ENCODE measurements at places on chromosomes 7 and 10.

DNA sequence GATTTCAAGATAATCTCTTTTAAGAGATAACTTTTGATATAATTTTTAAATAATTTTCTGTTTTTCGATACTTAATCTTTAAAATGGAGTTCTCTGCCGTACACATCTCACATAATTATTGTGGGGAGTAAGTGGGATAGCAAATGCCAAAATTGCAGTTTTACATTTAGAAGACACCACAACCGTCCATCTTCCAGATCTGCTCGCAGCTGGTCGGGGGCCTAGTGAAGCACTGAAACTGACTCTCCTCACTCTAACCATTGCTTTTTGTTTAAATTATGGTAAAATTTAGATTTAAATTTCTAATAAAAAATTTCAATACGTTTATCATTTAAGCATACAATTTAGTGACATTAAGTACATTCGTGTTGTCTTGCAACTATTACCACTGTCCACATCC is 94.2 kb downstream of the PRR15 start:
- no peak for DNase-seq

DNA sequence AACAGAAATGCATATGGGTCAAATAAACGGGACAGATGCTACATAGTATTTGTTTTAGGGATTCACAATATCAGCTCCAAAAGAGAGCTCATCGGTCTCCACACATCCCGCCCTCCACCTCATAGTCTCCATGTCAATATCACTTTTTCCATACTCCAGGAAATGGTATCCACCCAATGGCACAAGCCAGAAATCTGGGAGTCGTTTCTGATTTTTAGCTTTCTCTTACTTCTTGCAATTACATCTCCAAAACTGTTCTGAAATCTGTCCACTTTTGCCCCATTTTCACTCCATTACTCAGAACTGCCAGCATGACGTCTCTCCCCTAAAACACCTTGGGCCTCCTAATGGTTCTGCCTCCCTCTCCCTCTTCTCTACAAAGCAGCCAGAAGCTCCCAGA is 47.4 kb upstream of the EZH2 start:
- DNase-seq: no peak

DNA sequence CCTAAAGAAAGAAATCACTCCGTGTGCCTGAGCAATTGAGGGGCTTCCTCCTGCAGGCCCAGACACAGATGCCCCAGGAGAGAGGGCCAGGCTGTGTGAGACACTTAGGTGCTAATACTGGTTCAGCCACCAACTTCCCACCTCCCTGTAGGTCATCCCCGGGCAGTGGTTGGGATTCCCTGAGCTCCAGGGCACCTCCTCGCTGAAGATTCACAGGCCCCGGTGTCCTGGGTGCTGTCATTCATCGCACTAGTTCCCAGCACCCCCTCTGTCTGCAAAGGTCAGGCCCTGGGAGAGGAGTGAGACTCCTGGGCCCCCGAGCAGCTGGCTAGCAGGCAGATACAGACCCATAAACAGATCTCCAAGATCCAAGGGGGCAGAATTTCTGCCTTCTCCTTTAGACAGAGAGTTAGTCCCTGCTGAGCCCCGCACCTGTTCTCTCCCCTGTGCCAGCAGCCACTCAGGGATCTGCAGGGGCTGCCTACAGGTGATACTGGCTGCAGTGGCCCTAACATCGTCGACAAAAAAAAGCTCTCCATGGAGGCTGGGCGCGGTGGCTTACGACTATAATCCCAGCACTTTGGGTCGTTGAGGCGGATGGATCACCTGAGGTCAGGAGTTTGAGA is 38.2 kb upstream of the GTF2I start:
- no peak for DNase-seq

DNA sequence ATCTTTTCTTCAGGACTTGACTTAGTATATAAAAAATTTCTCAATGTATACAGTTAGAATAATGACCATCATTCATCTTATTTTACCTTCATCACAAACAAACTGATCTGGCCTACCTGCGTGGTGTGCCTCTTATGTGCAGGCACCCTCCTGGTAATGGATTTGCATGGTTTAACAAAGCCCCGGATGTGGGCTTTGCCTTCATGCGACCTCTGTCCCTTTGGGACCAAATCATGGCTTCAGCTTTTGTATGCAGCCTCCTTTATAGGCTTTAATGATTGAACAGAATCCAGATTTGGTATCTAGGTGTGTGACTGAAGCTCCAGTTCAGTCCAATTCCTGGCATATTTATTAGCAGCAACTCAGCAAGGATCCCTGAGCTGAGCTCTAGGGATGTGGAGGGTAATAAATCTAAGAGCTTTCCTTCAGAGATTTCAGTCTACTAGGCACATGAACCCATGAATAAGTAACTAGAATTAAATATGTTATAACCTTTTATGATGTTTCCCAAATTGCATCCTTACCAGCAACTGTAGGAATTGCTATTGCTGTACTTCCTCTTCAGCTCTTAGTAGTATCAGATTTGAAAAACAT is 256.9 kb downstream of the ABCA13 start:
- DNase-seq: no peak

DNA sequence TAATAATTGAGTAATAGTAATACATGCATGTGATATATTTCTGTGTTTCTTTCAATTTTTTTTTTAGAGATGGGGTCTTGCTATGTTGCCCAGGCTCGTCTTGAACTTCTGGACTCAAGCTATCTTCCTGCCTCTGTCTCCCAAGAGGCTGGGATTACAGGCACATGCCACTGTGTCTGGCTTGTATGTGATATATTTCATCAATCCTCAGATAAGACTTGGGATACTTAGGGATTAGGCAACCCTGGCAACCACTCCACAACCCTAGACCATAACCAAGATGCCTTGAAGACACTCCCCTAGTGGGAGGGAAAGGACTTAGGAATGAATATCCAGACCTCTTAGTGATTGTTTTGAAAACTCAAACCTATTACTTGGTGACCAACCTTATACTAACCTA is 154.8 kb downstream of the CCDC3 start:
- DNase-seq: no peak

DNA sequence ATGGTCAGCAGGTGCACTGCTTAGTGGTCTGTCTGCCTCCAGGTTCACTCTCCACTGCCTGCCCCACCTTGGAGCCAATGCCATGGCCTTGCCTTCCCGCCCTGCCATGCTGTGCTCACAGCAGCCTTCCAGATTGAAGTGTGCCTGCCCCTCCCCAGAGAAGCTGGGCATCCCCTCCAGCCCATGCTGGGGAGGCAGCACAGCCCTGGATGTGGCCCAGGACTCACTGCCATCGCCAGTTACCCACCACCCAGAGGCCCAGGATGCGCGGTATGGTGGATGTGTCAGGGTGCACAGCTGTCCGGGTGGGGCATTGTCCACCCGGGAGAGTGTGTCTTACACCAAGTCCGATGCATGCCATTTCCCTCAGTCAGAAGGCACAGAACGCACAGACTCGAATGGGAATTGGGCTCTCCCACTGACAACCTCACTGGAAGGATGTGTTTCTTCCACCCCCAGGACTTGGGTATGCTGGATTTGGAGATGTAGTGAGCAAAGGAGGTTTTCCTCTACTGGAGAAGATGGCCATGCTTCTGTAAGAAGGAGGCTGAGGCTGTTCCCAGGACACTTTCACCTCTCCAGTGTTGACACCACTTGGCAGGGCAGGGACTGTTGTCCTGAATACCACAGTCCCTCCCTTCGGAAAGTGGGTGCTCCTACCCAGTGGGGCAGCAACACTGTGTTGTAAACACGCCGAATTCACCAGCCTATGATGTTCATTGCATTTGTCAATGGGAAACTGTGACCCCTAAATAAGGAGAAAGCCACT is 122.0 kb downstream of the ADARB2 start:
- DNase-seq: no peak

DNA sequence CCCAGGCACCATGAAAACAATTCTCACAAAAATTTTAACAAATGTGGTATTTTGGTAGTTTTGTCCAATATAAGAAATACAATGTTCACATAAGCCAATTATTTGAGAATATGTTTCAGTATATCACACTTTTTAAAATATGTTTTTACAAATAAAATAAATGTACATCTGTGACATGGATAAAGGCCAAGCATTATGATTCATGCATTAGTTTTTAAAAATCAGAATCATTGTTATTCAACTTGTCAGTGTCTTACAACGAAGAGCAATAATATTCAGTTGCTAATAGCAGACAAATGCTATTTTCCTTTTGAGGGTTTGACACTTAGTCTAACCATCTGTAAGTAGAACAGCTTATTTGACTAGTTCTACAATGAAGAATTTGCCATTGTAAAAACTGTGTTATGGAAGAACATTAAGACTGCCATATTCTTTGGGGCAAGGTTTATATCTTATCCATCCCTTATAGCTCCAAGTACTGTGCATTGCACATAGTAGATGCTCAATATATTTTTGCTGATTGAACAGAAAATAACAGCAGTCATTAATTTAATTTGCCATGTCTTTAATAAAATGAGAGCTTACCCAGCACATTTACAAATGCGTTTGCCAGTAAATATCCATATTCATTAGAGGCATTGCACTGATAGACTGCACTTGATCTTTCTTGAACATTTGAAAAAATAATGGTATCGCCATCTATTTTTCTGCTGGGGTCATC is 67.4 kb upstream of the LAMB4 start:
- DNase-seq: no peak

DNA sequence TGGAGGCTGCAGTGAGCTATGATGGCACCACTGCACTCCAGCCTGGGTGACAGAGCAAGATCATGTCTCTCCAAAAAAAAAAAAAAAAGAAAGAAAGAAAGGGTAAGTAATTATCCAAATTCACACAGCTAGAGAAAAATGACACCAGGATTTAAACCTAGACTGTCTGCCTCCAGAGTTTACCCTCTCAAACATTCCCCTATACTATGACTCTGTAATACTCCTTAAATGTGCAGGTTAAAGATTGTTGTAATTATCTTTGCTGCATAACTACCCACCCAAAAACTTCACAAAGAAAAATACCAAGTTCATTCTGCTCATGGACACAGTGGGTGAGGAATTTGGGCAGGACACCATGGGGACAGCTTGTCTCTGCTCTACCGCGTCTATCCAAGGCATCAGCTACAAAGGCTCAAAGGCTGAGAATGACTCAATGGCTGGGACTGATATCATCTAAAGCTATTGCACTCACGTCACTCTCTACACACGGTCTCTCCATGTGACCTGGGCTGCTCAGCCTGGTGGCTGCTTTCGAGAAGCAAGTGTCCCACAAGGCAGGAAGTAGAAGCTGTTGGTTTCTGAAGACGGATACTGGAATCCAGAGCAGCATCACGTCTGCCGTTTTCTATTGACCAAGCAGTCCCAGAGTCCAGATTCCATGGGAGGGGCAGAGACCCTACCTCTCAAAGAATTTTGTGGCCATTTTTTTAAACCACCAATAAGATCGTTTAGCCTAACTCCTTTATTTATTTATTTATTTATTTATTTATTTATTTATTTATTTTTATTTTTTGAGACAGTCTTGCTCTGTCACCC is 185.7 kb upstream of the AUTS2 start:
- no peak for DNase-seq

- DNase-seq: no peak
Measured at GRCh38 chr7:18873734-18874336, 243.6 kb downstream of the TWIST1 start.

All from stimulated activated CD4-positive, alpha-beta T cell treated with anti-CD3 and anti-CD28 coated beads, Interleukin-1b, Interleukin-23, amount 100 ng/mL, for 1 hour (primary cell).